HuH-7.5 (cell line): ENCODE measurements at places on chromosomes 2 and 18.

GRCh38 chr2:218093879-218094278, 24.8 kb downstream of the RUFY4 start:
- no peak for DNase-seq

- no peak for DNase-seq
Measured at GRCh38 chr2:221895366-221896121, 323.4 kb upstream of the EPHA4 start.

DNA sequence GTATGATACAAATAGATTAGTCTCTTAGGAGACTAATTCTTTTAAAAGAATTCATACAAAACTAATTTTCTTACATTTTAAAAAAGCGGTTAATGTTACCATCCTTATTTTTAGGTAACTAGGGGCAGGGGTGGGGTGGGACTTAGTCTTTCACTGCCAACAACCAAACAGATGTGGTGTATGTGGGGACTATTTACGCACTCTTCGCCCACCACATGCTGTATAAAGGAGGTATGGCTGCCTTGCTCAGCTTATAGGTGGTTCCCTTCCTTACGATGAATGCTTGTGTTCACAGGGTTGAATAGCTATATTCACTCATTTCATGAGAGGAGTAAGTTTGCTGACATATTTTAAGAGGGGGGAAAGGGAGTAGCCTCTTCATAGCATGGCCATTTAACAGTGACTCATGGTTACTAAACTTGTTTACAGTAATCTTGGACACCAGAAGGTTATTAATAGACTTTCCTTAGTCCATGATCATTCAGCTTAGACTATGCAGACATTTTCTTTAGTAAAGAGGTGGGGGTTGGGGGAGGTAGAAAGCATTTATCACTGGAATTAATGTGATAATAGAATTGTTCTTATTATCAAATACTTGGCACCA, 61.8 kb downstream of the CAB39 start:
- no peak for DNase-seq

DNA sequence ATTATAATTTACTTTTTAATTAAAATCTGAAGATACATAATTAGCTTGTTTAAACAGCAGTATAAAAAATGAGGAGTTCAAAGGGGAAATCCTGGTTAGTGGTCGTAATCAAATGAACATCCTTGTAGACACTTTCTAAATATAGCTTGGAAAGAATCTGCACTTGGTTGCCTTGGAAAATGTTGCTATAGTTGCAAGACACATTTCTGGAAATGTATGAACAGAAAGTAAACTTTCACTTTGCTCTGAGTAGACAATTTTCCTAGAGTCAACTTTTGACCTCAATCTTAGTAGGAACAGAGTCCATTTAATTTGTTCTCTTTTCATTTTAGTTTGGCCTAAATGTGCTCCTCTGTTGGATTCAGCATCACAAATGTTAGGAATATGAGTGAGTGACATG, 38.3 kb downstream of the GCA start:
- DNase-seq, result no peak

GRCh38 chr18:13488281-13488929, 238.0 kb downstream of the FAM210A start:
- DNase-seq, result no peak
